8988T (cell line): ENCODE measurements at places on chromosomes 4 and X.

DNA sequence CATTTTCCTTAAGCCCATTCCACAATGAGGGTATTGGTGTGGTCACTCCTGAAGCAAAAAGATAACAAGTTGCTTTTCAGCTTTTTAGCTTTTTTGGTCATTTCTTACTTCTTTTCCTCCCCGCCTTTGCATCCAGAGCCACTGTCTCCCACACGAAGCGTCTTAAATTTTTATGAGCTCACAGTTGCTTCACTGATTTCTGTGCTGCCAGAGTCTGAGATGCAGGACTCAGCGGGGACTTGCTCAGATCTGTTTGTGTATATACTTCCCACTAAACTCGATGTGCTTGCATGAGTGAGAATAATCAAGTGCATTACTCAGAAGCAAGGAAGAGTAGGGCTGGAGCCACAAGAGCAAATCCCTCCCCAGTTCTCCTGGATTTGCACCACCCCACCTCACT, 80.2 kb upstream of the FHL1 start:
- DNase-seq: no peak

GRCh38 chrX:11562570-11562969, 103.2 kb downstream of the ARHGAP6 start:
- DNase-seq: no peak

GRCh38 chr4:48031802-48032525, 15.4 kb downstream of the NIPAL1 start:
- no peak for DNase-seq

DNA sequence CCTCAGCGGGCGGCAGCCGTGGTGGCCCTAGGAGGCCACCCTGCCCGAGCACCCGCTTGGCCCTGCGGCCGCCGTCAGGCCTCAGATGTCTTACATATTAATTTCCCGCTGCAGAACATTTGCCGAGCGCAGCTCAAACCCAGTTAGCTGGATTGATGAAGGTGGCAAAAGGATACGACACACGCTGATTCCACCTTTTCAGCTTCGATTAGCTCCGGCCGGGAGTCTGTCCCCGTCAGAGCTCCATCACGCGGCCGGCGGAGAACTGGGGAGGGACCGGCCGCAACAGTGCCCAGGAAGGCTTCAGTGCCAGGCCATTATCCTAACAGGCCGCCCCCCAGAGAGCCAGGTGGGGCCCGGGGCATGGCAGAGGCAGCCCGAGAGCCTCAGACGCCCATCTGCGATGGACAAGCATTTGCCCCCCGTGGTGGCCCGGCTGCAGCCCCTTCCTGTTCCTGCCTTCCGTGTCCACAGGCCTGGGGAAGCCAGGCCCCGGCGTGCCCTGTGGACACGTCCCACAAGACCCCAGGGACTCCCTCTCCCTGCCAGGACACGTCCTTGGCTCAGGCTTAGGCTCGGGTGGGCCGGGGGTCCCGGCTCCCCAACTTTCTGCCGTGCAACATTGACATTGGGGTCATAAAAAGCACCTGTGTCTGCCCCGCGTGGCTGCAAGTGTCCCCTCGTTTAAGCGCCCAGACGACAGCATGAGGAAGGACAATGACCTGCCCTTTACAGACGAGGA, 133.8 kb upstream of the NKX1-1 start:
- DNase-seq: no peak

DNA sequence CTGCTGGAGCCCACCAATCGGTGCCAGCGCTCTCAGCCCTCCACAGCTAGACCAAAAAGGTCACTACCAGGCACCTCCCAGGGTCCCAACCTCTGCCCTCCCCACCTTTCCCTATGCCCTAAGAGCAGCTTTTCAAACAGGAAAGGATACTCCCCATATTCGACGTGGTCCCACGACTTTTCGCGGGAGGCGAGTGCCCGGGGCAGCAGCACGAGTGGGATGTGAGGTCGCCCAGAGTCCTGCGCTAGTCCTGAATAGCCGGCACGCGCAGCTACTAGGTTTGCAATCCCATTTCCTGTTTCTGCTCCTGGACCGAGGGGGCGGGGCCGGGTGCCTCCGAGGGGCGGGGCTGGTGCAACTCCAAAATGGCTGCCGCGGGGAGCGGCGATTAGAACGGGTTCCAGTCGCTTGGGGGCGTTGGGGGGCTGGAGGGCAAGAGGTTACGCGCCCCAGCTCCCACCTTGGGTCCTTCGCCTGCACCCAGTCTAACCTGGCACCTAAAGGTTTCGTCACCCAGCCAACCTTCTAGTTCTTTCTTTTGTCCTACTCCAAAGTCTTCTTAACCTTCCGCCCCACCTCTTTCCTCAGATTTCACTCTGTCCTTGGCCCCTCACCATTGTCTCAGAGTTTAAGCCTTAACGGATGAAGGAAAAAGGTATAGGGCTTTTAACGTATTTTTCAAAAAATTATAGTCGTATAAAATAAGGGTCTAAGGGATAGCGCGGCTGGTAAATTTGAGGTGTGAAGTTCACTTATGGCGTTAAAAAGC, 85.0 kb upstream of the TENT5D start:
- no peak for DNase-seq

GRCh38 chrX:101206471-101206870, 13.1 kb upstream of the DRP2 start:
- no peak for DNase-seq

GRCh38 chr4:143539670-143540023, 26.1 kb downstream of the SMARCA5 start:
- no peak for DNase-seq

- no peak for DNase-seq
These were observed 17.6 kb upstream of the PRRG1 start for GRCh38 chrX:37331546-37331945.

DNA sequence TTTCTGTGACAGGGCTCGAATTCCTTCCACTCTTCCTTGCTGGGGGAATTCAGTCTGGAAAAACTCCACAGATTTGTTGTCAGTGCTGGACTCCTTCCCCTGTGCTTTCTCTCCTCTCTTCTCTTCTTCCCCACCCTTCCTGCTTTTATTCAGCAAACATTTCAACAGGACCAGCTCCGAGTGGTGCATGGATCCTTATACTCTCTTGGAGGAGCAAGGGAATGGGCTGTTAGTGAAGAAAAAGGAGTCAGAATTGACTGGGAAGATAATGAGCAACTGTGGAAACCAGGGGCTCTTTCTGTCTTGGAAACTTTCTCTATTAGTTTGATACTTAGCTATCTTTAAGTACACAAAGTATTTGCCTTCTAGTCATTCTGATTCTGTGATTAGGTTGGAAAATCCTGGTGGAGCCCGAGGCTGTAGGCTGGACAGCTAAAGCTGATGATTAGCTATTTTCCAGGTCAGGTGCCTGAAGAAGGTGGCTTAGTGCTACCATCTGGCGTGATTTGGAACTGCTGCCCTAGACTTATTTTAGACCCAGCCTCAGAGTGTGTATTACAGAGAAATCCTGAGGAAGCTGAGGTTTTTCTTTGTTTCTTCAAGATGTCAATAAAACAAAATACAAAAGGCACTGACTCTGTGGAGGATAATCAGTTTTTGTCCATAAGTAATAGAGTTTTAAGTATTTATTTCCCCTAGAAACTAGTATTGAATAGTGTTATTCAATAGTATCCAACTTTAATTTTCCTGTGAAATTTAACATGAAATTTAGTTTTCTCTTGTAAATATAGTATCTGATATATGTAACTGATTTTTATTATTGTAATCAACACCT, 38.4 kb downstream of the NAP1L5 start:
- peak; percentile 9 for DNase-seq

GRCh38 chr4:37594099-37594498, 92.1 kb downstream of the RELL1 start:
- no peak for DNase-seq

GRCh38 chr4:42871671-42872290, 20.7 kb upstream of the GRXCR1 start:
- no peak for DNase-seq

DNA sequence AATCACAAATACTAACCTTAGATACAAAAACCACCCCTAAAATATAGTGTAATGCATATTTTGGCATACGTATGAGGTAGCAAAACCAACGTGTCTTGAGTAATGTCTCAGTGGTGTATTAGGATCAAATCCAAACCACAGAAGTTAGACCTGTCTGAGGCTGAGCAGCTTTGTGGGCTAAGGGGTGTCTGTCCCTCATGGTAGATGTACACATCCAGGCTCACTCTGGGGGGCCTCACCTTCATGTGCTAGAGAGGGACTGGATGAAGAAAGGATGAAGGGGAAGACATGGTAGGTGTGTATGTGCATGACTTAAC, 188.0 kb upstream of the TBC1D9 start:
- no peak for DNase-seq

DNA sequence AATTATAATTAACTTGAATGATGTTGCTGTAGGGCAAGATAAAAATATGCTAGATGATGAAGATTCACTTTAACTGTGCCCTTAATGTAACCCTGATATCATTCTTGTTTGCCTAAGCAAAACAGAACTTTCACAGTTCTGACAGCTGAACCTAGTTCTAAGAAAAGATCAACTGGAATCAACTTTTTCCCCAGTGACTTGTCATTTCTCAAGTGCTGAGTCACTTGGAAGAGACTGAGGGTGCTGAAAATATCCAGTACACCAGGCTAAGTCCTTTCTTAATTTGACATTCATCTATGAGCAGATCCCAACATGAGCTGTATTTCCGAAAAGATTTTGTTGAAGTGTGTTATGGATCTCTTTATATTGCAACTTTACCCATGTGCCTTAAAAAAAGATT, 140.4 kb downstream of the MID1IP1 start:
- no peak for DNase-seq

DNA sequence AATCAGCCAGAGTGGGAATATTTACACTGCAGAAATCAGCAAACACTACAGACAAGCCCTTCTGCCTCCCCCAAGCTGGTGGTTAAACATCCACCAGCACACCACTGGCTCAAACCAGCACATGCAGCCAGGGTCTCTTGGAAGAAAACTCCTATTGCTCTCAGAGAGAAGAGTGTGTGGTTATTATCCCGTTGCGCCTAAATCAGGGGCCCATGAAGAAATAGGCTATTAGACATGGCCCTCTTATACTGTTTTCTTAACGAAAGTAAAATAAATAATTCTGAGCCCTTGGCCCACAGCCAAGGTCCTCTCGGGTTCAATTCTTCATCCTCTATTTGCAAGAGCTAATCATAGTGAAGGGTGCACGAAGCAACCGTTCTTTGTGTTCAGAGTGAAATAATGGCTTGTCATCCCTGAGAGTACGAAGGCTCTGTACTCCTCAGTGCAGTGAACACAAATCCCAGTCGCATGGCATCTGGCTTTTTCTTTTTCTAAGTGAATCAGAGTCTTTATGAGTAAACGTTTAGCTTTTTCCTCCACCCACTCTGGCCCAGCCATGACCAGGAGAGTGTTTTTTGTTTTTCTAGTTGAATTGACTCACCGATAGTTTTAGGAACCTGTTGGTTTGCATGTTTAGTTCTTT, 33.4 kb upstream of the RBM47 start:
- DNase-seq: no peak

GRCh38 chrX:43373032-43373431, 283.1 kb upstream of the MAOA start:
- no peak for DNase-seq

DNA sequence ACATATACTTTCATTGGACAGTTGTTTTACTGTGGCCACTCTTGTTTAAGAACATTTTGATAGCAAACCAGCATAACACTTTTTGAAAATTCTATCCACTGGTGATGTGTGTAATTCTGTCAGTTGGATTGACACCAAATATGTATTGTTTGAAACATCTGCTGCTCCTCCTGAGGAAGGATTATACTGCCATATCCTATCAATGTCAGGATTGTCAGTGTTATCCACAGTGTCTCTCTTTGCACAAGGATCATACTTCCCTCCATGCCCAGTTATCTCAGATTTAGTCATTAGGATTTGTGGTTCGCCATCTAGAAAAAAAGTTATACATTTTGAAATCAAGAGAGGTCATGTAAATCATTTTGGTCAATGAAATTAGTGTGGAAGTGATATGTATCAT, 1859.6 kb downstream of the C4orf33 start:
- no peak for DNase-seq

GRCh38 chr4:129230846-129231245, 134.9 kb downstream of the C4orf33 start:
- DNase-seq: no peak

DNA sequence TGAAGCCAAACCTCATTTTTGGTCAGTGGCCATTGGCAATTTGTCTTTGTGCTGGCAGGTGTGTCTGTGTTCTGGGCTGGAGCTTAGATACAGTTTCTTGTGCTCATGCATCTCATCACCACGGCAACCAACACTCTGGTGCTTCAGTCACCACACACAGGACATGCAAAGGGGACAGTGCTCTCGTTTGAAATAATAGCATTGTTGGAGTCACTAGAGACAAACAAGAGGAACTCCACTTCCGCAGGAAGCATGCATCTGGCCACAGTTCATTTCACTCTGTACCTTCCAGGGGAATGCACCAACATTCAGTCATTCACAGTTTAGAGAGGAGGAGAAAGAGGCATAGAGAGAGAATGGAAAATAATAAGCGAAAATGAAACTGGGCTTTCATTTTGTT, 267.4 kb downstream of the ANK2 start:
- no peak for DNase-seq

DNA sequence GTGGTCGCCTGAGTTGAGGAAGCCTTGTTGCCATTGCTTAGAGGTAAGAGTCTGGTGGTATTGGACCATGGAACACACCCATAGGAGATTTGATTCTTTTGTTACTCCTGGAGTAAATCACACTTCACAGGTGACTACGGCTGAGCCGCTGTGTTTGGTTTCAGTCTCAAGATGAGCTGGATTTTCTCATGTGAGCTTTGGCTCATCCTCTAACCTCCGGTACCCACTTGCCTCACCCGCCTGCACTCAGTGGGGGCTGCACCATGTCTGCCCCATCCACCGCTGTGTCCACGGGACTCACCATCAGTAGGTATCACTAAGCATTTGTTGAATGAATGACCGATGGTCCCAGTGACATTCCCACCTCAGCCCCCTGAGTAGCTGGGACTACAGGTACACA, 52.7 kb downstream of the HTT-AS start:
- no peak for DNase-seq

DNA sequence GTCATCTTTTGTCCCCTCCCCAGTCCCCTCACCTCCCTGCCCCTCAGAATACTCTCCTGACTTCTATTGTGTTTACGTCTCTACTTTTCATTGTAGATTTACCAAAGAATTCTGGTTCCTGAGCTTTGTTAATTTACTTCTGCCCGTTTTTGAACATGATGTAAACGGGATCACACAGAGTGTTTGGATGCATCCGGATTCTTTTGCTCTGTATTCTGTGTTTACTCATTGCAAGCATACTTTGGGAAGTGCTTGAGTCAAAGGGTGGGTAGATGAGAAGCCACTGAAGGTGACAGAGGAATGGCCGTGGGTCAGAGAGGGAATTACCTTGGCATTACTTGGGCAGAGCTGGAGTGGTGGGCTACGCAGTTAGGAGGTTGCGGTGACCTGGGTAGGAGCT, 18.0 kb downstream of the CLCN4 start:
- DNase-seq: no peak

GRCh38 chr4:108156391-108156790, 12.3 kb downstream of the LEF1 start:
- no peak for DNase-seq
